Camera-type eye (tissue), 1 donor: ENCODE measurements at places on chromosomes 1 and 21. TPM values are rescaled to one million over a fixed set of nuclear protein-coding genes. Genes with fewer than 3 reads are reported as not detected.

The ITLN1 gene
- total RNA-seq, result not detected

The HES3 gene
- not detected for total RNA-seq

The ZNF687 gene
- 46.3 TPM for total RNA-seq

The EXTL1 gene
- 1.6 TPM for total RNA-seq

The SON gene
- 373 TPM for total RNA-seq

The TBX19 gene
- 1.8 TPM for total RNA-seq

The MMEL1 gene
- 2.4 TPM for total RNA-seq

The CHD5 gene
- total RNA-seq, result 10.1 TPM

The AGBL4 gene
- 8.5 TPM for total RNA-seq

The C1orf53 gene
- total RNA-seq, result 4.7 TPM

The TRMT1L gene
- total RNA-seq, result 30.0 TPM

The BARHL2 gene
- 2.8 TPM for total RNA-seq

The VANGL2 gene
- 15.2 TPM for total RNA-seq

The CD160 gene
- not detected for total RNA-seq

The BMP8B gene
- 6.8 TPM for total RNA-seq

The OVAAL gene
- not detected for total RNA-seq

The SPRR2D gene
- not detected for total RNA-seq

The ACKR1 gene
- total RNA-seq, result 8.9 TPM

The KCNA3 gene
- total RNA-seq, result 3.6 TPM

The CLIC6 gene
- 10.9 TPM for total RNA-seq
